Stomach (tissue), 19 donors: ENCODE measurements at places on chromosomes 16 and 17. TPM values are rescaled to one million over a fixed set of nuclear protein-coding genes. Genes with fewer than 3 reads are reported as not detected.

The TNFRSF17 gene
- not detected for total RNA-seq

DNA sequence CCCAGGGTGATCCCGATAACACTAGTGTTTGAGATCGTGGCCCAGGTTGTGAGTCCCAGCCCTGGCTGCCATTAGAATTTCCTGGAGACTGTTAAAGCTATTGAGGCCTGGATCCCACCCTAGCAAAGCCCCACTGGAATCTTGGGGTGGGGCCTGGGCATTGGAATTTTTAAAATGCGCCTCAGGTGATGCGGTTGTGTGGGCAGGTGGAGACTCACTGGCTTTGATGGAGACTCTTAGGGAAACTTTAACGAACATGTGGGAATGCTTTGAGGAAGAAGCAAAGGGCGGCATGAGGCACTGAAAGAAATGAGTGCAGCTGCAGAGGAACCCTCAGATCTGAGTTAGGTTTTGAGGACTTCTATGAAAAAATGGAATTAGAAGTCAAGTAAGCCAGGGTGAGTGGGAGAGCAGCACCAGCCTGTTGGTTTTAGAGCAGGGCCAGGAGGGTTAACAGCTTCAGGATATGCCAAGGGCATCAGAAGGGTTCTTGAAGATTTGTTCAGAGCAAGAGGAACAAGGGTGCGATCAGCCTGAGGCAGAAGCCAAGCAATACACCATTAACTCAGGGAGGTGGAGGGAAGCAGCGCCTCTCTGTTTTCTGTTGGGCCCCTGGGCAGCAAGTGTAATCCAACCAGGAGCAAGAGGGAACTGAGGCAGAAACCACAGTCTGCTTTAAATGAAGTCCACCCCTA, 42.5 kb downstream of the KSR1 start:
- H3K27ac ChIP-seq = no peak overlapping the region
- H3K27me3 ChIP-seq = no peaks in the 10 kb centered on the region
- no peak for DNase-seq
- peaks cover 52% of the 10 kb centered on the region for H3K4me1 ChIP-seq
- H3K36me3 ChIP-seq = no peaks in the 10 kb centered on the region

DNA sequence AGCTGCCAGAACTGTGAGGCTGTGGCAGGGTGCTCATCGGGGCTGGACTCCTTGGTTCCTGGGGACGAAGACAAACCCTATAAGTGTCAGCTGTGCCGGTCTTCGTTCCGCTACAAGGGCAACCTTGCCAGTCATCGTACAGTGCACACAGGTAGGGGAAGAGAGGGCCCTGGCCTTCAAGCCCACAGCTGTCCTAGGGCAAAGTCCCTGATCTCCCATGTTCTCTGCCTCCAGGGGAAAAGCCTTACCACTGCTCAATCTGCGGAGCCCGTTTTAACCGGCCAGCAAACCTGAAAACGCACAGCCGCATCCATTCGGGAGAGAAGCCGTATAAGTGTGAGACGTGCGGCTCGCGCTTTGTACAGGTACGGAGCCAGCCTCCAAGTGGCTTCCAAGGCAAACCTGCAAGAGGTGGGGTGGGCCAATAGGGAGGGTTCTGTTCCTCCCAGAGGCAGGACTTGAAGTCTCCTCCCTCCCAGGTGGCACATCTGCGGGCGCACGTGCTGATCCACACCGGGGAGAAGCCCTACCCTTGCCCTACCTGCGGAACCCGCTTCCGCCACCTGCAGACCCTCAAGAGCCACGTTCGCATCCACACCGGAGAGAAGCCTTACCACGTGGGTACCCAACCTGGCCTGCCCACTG, 3.7 kb downstream of the BCL6B start:
- no peak overlapping the region for H3K4me3 ChIP-seq
- peaks cover 31% of the 10 kb centered on the region for H3K4me1 ChIP-seq
- H3K27ac ChIP-seq = no peak overlapping the region
- no peaks in the 10 kb centered on the region for H3K36me3 ChIP-seq
- H3K27me3 ChIP-seq = peaks cover 10% of the 10 kb centered on the region

DNA sequence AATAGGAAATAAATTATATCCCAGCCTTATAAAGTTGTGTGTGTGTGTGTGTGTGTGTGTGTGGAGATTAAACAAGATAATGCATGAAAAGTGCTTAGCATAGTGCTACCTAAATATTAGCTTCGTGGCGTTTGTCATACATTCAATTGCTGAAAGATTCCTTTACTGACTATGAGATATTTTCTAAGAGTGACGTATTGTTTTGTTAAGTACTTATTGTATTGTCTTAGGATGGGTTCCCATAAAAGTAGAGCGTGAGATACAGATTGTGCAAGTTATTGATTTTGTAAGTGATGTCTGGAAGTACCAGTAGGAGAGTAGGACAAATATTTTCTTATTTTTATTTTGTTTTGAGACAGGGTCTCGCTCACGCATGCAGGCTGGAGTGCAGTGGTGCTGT, 730.0 kb downstream of the CDH8 start:
- no peaks in the 10 kb centered on the region for H3K36me3 ChIP-seq
- no peak overlapping the region for H3K27ac ChIP-seq
- no peaks in the 10 kb centered on the region for H3K27me3 ChIP-seq
- no peak overlapping the region for H3K4me3 ChIP-seq
- H3K4me1 ChIP-seq = no peaks in the 10 kb centered on the region

The TP53TG3C gene
- total RNA-seq = not detected

DNA sequence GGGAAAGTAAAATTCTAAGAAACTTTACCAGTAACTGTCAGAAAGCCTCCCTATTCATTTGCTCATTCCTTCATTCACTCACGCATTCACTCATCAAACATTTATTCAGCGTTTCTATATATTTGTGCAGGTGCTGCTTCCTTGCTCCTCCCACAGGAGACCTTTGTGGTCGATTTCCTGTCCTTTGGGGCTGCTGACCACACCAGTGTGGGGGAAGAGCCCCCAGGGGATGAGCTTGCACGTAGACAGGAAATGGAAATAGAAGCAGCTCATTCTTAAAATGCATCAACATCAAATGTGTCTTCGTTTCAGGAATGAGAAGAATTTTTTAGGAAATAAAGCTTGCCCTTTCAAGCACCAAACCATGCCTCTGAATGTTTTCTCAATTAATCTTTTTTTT, 9.6 kb downstream of the PIK3R6 start:
- H3K27ac ChIP-seq = no peak overlapping the region
- DNase-seq = peak; percentile 54
- no peak overlapping the region for H3K4me3 ChIP-seq
- no peaks in the 10 kb centered on the region for H3K36me3 ChIP-seq
- H3K27me3 ChIP-seq = no peaks in the 10 kb centered on the region
- H3K4me1 ChIP-seq = peaks cover 14% of the 10 kb centered on the region

GRCh38 chr17:78965491-78965924, 14.2 kb downstream of the LGALS3BP start:
- H3K27ac ChIP-seq = no peak overlapping the region
- peaks cover 48% of the 10 kb centered on the region for H3K36me3 ChIP-seq
- no peak overlapping the region for H3K4me3 ChIP-seq

The DYNC1LI2 gene
- 211 TPM for total RNA-seq

- H3K27ac ChIP-seq = no peak overlapping the region
- H3K4me3 ChIP-seq = no peak overlapping the region
- H3K4me1 ChIP-seq = no peaks in the 10 kb centered on the region
- no peak for DNase-seq
- H3K36me3 ChIP-seq = no peaks in the 10 kb centered on the region
- H3K27me3 ChIP-seq = peaks cover 28% of the 10 kb centered on the region
Measured at GRCh38 chr17:33218698-33219601, 74.1 kb downstream of the ASIC2 start.

DNA sequence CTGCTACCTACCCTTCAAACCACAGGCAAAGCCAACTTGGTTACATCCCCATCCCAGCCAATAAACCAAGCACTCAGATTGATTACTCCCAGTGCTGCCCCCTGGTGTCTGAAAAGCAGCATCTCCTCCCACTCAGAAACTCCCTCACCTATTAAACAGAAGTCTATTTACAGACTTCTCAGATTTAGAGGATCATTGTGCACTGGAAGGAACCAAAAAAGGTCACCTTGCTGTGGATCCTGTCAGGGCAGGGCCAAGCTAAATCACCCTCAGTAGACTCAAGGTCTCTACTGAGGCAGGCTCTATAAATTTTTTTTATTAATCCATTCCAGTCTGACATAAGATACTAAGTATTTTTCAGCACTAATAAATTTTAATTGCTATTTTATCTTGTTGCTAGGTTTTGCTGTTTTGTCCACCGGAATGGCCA, 17.6 kb downstream of the HIGD1B start:
- H3K4me3 ChIP-seq = no peak overlapping the region
- H3K27ac ChIP-seq = peak overlapping the region; percentile 4
- H3K36me3 ChIP-seq = peaks cover 97% of the 10 kb centered on the region
- peak; percentile 91 for DNase-seq
